ENCODE measurements at places on chromosomes 12 and 14.

- no peak for DNase-seq
These were observed 10.4 kb downstream of the APPL2 start for GRCh38 chr12:105225505-105226015.

DNA sequence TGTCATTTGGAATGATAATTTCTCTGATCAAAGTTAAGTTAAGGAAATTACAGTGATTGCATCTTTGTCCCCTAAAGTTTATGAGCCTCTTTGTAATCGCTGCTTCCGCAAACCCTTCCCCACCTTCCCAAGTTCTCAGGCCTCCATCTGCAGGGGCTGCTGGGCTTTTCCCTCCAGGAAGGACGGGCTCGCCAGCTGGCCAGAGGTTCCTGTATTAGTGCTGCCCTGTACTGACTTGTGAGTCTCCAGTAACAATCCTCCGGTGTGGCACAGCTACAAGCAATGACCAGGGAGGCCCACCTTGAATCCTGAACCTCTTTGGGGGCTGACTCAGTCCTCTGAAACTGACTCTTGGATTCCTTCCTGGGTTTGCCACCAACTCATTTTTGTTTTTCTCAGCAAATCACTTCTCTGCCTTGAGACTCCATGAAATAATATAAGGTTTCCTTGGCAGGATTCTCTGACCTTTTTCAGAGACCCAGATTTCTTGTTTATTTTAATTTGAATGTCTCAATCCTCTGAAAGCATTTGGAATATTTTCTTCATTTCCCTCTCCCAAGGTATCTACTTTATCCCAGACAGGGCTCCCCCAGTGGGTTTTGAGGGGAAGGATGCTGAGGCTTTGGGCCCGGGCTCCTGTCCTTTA, 398.6 kb downstream of the ZFP36L1 start:
- DNase-seq = no peak

- no peak for DNase-seq
These were observed 2.8 kb downstream of the TBX5 start for GRCh38 chr12:114403011-114403689.

DNA sequence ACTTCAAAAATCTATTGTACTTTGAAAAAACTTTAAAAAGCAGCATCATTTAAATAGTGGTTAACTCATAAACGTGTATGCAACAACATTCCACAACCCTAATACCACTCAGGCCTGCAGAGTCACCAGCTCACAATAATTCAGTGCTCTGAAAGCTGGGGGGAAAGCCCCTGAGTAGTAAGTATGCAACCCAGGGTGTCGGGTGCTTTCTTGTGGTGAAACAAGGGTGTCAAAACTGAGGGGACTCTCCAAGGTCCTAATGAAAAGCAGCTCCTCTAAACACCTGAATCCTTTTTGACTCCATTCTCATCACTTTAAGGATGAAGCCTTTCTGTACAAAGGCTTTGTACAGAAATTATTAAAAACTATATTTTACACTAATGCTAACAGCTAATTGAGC, 33.7 kb downstream of the FGFR1OP2 start:
- DNase-seq = no peak
